EL (cell line): ENCODE measurements at places on chromosomes 3 and 15.

GRCh38 chr3:71388535-71389120, 194.9 kb downstream of the FOXP1 start:
- DNase-seq = no peak

DNA sequence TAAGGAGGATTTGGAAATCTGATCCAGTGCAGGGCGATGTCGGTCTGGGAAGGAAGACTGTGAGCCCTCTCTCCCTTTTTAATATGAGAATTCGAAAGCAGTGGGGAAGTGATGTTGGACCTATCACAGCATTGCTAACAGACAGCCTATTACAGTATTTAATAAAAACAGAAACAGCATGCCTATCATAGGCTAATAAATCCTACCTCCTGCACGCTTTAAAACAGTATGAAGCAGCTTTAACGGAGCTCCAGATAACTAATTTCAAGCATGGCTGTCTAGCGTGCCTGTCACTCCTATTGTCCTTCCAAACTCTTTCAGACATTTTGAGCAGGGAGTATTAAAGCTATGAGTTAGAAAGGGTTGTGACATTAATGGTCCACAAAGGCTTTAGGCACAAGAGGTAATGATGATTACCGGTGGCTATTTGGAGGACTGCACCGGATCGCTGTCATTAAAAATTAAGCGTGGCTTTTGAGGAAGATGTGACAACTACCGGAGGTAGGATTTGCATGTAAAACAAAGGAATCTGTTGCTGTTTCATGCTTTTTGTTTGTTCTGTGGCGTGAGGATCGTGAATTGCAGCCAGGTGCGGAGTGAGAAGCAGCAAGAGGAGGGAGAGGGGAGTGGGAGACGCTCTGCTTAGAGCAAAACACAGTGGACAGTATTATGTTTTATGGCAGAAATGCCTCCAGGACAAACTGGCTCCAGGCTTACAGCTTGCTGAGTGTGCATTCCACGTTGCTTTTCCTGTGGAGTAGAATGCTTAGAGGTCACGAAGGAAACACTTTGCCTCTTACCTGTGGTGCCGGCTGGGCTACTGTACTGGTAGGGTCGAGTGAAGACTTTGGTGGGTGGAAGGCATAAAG, at the start of gene KCNMB2:
Gene KCNMB2 (plus strand): TSS at position 226 of the 869 bp plus-strand sequence.
- no peak for DNase-seq

DNA sequence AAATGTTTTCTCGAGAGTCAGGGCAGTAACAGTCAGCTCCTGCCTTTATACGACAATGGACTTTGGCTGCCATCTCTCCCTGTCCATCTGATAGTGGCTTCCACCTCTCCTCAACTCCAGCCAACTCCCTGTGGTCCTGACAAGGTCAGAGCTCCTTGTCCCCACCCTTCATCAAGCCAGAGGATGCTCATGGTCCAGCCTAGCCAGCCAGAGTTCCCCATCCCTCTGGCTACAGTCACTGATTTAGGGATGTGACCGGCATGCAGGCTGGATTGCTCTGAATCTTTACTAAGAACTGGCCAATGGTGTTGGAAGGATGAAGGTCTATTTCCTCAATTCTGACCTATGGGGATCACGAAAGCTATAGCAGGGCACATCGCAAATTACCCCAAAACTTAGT, 156.1 kb downstream of the OR4M2 start:
- no peak for DNase-seq

DNA sequence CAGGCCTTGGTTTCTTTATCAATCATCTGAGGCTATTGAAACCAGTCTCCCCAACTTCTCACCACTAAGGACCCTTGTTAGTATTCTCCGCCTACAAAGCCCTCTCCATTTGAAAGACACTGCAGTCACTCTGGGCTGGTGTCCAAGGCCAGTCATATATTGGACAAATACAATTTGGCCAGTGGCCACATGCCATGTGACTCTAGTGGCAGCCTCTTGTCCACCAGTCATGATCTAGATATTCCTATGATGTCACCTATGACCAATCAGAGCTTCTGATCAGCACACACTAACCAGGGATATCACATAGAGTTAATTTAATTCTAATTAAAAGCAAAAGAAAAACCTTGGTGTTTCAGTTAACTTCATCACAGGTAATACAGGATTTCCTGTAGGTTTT, 68.2 kb downstream of the RAB11A start:
- DNase-seq = peak; percentile 33

DNA sequence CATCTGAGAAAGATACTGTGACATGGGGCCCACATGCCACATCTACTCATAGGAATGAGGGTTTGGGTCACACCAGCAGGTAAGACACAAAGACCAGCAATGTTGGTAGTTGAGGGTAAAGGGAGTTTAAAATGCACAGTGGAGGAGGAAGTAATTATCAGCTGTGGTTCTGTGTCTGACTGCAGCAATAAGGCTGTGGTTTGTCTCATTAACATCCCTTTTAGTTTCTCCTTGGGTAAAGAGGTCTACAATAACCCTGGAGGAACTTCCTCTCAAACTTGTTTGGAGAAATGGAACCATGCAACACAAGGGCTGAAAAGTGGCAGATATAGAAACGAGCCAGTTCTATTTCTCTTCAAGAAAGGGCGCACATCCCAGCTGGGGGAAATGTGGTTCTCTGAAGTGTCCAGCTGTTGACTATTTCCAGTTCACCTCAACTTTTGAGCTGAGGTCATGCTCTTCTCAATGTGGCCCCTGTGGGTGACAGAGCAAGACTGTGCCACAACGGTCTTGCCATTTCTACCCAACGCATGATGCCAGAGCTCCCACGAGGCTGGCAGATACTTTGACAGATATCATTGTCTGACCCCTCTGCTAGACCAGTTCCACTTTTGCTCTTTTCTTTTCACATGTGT, 234.3 kb downstream of the SQOR start:
- DNase-seq = no peak

DNA sequence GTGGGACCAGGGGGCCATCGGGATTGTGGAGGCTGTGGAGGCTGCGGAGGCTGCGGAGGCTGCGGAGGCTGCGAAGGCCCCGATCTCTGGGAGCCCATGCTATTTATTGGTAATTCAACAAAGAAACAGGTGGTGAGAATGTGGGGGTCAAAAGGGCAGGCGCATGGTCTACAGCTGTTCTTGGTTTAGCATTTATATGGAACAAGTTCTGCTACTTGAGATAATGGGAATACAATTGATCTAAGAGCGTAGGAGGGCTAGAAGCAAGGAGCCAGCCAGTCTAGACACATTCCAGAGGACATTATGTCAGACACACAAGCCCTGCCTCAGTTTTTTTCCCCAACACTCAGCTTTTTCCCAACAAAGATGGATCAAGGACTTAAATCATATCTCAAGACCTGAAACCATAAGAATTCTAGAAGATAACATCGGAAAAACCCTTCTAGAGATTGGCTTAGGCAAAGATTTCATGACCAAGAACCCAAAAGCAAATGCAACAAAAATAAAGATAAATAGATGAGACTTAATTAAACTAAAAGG, 20.1 kb downstream of the C3orf80 start:
- no peak for DNase-seq

DNA sequence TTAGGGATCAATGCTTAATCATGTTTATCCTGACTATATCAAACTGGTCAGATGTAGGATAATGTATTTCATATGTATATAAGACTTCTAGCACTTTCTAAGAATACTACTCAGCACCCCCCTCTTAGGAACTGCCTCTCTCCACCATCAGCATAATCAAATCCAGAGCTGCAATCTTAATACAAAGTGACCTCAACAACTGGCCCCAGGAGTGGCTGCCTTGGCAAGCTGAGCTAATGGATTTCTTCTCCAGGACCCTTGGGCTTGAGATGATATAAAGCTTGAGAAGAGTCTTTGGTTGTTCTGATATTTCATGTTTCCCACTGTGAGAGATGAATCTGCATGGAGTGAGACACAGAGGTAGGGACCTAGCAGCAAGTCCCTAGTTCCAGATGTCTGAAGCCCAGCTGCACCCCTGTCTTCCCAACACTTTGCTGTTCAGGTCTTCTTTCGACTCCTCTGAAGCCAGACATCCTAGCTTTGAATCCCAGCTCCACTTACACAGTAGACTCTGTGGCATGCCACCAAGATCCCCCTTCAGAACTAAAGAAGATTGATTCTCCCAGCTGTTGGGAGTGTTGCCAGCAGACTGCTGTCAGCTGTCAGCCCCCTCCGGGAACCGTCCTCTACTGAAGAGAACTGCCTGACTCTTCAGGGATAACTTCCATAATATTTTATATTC, 309.3 kb upstream of the UBE2E2 start:
- no peak for DNase-seq
